ENCODE measurements at places on chromosomes 13 and 19.

GRCh38 chr13:45765464-45765863 lies 63.3 kb downstream of the CBY2 start:
- DNase-seq: no peak

- no peak for DNase-seq
Observed at GRCh38 chr13:32257649-32258048, 57.5 kb downstream of the ZAR1L start.

DNA sequence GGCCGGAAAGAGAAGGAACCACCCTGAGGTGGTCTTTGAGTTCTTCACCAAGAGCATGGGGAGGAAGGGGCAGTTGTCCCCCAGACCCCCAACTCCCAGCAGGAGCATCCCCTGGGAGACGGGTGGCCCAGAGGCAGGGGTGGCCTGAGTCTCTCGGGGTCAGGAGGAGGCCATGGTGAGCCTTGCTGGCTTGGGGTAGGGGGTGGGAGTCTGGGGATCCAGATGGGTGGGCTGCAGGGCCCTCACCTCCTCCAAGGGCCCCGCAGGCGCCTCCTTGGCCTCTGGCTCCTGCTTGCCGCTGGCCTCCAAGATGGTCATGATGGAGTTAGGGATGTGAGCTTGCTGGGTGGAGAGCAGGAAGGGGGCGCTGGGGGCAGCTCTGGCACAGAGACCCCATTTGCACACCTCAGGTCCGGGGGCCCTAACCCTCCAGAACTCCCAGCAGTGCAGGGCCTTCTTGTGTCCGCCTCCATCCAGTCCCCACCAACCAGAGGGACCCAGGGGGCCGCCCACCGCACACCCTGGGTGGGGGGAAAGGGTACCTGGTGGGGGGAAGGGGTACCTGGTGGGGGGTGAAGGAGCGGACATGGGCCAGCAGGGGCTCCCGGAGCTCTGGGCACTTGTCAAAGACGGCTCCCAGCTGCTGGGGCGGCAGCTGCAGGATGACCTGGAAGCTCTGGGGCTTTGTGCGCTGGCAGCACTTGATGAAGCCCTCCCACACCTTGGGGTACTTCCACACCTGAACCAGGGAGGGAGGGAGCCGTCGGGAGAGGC lies 1.3 kb upstream of the RSPH6A start:
- no peak for DNase-seq

DNA sequence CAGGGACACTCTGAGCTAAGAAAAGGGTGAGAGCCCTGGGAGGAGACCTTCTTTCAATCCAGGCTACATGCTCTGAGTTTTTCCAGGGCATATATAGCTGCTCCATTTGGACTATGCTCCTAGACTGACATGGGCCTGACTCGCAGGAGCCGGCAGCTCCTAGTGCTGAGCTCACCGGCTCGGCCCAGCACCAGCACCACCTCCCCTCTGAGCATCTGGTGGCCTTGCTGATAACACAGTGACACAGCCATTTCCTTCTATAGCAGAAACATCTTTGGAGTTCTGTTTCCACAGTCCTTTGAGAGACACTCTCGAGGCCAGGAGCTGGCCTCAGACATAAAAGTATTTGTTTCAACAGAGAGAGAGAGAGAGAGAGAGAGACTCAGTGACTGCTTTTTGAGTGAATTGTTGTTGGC lies 184.9 kb downstream of the TM9SF2 start:
- DNase-seq: no peak

DNA sequence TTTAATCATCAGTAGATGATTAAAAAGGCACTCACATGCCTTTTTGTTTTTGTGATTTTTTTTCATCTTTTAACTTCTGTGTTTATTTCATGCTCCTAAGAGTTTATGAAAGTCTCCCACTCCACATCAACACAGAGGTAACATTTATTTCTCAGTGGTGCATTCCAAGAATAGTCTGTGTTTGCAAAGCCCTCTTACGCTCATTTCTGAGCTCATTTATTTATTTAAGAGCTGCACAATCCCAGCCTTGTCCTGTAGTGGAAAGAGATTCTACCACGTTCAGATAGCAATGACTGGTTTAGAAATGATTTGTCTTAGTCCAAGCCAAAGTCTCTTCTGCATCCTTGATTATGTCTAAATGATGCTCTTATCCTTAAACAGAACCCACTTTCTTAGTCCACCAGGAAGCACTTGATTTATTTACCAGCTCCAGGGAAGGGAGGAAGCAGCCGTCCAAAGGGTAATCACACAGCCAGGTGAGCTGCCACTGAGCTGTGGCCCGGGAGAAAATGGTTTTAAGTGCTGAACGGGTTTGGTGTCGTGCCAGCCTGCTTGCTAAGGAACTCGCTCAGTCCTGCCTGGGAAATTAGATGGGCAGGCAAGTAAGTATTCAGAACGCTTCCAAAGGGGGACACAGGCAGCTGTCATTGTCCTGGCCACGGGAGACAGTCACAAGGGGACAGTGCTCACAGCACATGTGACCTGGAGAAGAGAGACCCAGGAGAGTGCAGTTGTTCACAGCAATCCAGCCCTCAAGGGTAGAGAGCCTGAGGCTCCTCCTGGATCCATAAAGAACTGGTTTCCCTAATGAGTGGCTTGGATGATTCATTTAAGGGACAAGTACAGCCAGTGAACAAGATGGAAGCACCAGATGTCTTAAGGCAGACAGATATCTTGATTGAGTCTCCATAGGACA lies 131.8 kb upstream of the WASF3 start:
- no peak for DNase-seq

GRCh38 chr19:18433735-18434398 lies 4.1 kb downstream of the ISYNA1 start:
- DNase-seq: no peak

GRCh38 chr19:42512130-42512636 lies 16.1 kb downstream of the CEACAM1 start:
- DNase-seq: no peak

GRCh38 chr13:75226092-75226491 lies 255.9 kb downstream of the TBC1D4 start:
- DNase-seq: no peak

DNA sequence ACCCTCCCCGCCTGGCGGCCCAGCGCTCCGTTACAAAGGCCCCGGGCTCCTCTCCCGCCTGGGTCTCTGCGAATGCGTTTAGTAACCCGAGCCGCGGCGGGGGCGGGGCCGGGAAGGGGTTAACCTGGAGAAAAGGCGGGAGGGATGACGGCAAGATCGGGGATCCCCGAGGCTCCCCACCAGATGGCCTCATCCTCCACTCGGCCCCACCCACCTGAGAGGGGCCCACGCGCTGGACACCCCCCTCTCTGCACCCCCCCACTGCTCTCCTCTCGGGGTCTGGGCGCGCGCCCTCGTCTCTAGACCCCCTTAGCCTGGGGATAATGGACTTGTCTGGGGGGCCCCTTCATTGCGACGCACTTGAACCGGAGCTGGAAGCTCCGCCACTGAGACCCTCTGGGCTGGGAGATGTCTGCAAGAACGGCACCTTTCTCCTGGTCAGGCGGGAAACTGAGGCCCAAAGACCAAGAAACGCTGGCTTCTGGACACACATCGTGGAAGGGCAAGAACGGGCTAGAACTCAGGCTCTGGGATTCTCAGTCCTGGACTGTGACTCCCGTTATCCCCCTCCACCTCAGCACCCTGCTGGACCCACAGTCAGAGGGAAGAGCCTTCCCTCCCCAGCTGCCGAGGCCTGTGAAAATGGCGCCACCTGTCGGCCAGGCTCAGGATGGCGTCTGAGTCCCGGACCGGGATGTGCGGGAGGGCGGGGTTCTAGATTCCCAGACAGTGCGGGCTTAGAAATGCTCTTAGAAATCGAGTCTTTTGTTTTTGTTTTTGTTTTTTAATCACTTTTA lies 2.9 kb upstream of the LTBP4 start:
- peak; percentile 86 for DNase-seq

DNA sequence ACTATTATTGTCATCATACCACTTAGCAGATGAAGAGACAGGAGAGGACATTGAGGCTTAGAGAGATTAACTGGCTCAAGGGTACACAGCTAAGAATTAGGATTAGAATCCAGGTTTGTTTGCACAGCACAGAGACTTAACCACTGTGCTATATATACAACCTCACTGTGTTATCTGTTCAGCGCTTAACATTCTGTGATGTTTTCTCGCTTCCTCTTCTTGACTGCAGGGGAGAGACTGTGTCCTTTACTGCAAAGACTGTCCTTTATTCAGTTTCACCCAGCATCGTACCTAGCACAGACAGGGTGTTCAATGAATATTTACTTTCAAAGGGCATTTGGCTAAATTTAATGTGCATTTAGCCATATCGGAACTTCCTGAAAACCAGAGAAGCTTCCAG lies 54.9 kb upstream of the PCDH8 start:
- DNase-seq: no peak

DNA sequence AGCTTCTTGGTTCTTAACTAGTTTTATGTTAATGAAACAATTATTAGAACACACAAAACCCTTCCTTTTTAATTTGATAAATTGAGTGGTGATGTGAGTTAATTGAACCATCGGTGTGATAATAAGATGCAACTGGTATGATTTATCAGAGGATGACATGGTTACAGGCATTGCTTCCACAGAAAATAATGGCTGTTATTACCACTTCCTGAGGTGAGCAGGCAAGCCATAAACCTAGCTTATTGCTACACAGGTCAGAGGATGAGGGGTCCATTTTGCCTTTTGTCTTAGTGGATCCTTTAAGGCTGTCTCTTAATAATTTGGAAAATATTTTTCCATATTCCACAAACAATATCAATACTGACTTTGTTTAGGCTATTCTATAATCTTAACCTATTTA lies 226.6 kb upstream of the EDNRB start:
- no peak for DNase-seq

- DNase-seq: no peak
Observed at GRCh38 chr13:36992362-36992761, 6.8 kb downstream of the ALG5 start.

GRCh38 chr19:31092274-31092673 lies 257.0 kb downstream of the TSHZ3 start:
- no peak for DNase-seq

DNA sequence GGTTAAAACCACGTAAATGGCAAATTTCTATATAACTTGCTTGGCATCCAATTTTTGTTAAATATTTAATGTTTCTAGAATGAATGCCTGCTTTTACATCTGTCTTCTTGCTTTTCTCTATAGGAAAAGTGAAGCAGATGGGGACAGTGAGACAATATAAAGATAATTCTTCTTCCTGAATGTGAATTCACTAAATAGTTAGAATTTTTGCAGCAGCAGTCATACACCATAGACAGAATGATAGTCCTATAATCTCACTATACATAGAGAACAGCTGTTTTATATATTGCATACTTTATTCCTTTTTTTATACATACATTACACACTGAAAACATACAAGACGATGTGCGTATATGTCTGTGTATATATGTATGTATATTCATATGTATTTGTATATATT lies 1127.3 kb downstream of the PCDH9 start:
- DNase-seq: no peak

GRCh38 chr13:35804901-35805300 lies 326.3 kb downstream of the DCLK1 start:
- DNase-seq: no peak

DNA sequence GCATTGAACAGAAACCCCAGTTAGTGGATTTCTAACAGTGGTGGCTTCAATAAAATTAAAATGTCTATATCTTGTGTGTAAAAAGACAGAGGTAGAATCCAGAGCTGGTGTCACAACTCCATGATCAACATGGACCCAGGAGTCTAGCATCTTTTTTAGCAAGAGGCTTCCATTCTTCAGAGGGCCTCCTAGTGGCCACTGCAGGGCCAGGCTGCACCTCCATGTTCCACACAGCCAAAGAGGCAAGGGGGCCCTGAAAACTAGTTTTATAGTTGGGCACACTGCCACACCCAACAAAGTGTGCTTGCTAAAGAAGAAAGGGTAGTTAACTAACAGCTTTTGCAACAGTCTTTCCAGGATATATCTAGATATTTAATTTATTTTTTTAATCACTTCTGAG lies 12.9 kb downstream of the N4BP2L1 start:
- peak; percentile 35 for DNase-seq

DNA sequence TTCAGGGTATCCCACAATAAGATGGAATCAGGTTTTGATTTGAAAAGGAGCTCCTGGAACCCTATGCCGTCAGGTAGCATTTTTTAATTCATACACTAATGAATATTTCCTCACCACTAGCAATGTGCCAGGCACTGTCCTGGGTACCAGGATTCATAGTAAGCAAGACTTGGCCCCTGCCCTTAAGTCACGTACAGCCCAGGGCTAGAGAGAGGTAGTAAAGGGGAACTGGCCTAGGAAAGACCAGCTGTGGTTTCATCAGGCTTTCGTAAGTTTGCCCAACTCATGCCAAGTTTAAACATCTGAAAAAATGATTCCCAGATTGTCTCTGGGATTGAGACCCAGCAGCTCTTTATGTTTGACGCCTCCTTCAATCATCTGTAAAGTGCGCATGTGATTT lies 45.9 kb upstream of the AMER2 start:
- no peak for DNase-seq

DNA sequence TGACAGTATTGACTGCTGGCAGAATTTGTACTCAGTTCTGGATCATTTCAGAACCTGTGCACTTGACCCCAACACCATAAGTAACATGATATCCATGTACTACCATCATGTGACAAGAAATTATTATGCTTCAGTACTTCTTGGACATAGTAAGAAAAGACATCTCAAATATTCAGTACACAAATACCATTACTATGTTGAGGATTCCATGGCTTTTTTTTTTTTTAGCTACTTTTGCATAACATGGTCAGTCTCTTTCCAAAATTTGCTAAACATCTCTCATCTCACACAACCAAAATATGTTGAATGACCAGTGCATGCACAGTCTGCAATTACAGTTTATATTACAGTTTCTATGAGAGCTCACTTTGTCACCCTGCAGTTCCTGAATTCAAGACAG lies 85.3 kb downstream of the FLT1 start:
- DNase-seq: no peak

- DNase-seq: no peak
Observed at GRCh38 chr19:29539670-29540069, 13.9 kb downstream of the VSTM2B start.

DNA sequence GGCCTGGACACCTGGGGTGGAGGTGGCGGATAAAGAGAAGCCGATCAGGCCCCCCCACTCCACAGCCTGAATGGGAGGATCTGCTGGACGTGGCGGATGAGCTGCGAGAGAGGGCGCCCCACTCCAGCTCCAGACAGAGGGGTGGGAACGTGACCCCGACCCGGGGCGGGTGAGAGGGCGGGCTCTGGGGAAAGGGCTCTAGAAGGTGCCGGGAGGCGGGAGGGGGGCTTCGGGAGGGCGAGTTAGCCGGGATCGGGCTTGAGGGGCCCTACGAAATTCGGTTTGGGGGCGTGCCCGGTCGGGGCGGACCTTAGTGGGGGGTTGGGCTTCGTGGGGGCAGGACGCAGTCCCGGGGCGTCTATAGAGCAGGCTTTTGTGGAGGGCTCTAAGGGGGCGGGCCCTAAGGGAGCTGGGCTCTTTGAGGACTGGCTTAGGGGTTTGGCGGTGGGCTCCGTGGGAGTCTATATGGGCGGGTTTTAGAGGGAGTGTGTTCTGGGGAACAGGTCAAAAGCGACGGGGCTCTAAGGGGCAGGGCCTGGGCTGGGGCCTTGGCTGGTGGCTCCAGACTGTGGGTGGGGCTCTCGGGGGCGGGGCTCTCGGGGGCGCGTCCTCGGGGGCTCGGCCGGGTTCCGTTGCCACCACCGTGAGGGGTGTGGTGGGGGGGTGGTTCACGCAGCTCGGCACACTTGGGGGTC lies 4.1 kb upstream of the NANOS3 start:
- DNase-seq: peak; percentile 32

All from CD4-positive, alpha-beta T cell treated with Interleukin-17A for 1 hour (primary cell).